Activated CD8-positive, alpha-beta T cell treated with anti-CD3 and anti-CD28 coated beads, Interleukin-2, amount 10 ng/mL, durations not matched to agents 7 days and 5 days (primary cell): ENCODE measurements at places on chromosomes 5 and 9.

GRCh38 chr5:177390363-177391300 is 6.4 kb downstream of the SLC34A1 start:
- DNase-seq = peak; percentile 94

DNA sequence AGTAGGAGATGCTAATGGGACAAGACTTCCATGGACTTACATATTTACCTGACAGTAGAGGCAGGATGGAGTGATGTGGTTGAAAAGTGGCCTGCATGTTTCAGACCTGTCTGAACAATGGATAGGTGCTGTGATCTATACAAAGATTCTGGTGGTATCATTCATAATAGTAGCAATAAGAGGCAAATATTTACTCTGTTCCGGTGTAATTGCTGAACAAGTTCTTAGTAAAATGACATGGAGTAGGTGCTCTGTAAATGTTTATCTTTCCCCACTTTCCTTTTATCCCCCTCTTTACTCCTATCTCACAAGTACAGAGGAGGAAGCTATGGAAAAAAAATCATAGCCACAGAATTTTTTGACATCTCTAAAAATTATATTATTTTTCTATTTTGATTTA is 159.0 kb upstream of the SLC12A2 start:
- DNase-seq = no peak

DNA sequence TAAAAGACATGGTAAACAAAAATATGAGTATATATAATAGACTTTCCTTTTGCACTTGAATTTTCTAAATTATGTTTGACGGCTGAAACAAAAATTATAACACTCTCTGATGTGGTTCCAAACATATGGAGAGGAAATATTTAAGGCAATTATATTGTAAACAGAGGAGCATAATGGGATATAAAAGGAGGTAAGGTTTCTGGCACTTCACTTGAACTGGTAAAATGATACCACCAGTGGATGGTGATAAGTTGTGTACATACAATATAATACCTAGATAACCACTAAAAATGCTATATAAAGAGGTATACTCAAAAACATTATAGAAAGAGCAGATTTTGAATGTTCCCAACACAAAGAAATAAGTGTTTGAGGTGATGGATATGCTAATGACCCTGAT is 192.9 kb upstream of the RAD23B start:
- no peak for DNase-seq

DNA sequence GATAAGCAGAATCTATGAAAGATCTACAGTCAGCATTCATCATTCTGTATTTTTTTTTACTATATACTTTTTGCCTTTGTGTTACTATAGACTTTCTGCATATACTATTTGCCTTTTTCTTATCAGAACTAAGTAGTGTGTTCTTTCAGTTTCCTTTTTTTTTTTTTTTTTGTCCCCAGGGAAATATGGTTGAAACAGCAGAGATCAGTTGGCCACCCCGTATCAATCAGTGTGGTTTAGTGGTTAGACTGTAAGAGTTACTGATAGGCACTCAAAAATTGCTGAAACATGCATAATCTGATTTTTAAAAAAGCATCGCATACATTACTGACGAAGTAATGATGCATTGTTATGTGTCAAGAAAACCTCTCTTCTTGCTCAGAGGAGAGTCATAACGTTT is 990.8 kb upstream of the EDIL3 start:
- no peak for DNase-seq

DNA sequence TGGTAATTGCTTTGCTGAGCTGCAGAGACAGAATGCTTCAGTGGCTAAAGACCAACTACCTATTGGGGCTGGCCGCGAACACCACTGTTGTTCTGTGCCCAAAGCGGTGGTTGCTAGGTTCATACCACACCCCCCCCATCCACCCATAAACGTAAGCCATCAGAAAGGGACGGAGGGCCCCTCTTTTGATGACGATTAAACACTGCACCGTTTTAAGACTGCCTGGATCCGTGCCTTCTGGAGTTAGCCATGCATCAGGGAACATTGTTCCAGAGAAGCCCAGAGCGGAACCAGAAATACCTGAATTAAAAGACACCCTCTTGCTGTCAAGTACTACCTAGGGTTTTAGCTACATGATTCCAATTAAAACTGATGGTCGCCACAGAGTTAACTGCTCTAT is 369.1 kb upstream of the DAP start:
- no peak for DNase-seq

- DNase-seq = no peak
These were observed 180.8 kb downstream of the RASEF start for GRCh38 chr9:82882138-82882537.

DNA sequence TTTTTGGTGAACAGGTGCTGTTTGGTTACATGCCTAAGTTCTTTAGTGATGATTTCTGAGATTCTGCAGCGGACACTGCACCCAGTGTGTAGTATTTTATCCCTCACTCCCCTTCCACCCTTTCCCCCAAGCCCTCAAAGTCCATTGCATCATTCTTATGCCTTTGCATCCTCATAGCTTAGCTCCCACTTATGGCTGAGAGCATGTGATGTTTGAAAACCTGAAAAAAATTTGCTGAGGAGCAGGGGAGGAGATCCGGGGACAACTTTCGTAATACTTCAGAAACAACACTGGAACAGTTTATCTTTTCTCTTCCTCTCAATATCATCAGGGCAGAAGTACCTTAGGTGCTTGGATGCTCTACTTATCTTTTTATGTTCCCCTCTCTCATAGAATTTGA is 226.4 kb downstream of the ADAMTS6 start:
- no peak for DNase-seq

DNA sequence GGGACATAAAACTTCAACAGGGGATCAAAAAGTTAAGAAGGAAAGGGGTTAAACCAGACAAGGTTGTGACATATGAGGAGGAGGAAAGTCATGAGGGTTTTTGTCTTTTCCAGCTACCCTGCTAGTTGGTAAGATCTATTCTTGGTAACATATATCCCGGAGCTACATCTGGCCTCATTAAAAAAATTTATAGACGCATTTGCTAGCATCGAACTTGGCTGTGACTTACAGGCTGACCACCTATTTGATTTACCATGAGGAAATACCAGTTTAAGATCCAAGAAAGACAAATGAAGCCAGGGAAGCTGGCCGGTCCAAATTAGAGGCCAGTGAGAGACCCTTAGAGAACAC is 87.6 kb upstream of the NIPAL4 start:
- no peak for DNase-seq

GRCh38 chr5:83472213-83472507 is 616 bp downstream of the VCAN start:
- no peak for DNase-seq

DNA sequence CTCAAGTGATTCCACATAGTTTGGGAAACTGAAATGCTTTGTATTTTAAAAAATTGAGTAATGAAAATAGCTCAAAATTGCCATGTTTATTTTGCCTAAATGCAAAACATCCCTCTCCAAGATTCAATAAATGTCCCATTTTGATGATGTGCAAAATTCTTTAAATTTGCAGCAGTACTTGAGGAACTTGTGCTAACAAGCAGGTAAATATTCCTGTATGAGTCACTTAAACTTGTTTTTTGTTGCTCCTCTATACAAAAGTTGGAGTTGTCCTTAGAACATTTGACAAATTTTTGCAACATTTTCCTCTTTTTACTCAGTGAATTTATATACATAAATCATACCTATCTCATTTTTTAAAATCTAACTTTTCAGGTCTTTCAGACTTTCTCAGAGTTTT is 280.2 kb downstream of the CDH12 start:
- DNase-seq = no peak

- DNase-seq = peak; percentile 33
These were observed 79.3 kb downstream of the BRINP1 start for GRCh38 chr9:119289740-119290433.

DNA sequence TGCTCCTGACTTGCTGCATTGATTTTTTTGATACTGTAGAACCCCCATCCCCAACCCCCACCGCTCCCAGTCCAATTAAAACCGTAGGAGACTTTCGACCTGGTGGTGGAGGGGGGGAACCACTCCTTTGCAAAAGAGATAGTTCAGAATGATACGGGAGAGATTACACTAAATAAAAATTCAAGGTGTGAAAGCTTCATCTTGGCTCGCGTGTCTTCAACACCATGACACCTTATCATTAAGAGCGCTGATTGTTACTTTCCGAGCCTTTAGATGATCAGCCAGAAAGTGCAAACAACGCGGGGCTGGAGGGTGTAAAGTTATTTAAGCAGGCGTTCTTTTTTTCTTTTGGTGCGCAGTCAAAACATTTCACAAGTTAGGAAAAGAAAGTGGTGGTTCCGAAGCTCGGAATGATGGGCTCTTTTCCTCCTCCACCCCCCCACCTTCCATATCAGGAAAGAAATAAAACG is 1.3 kb upstream of the ZNF462 start:
- no peak for DNase-seq

- DNase-seq = no peak
These were observed 16.6 kb upstream of the TGFBI start for GRCh38 chr5:136012041-136012804.

- DNase-seq = no peak
These were observed 123.6 kb downstream of the MYO10 start for GRCh38 chr5:16812448-16812847.

- DNase-seq = no peak
These were observed 7.3 kb downstream of the DNAJB5 start for GRCh38 chr9:34996905-34997279.

- DNase-seq = peak; percentile 17
These were observed 80.0 kb downstream of the SUSD1 start for GRCh38 chr9:112094948-112095681.

- no peak for DNase-seq
These were observed 367.1 kb downstream of the CSNK1G3 start for GRCh38 chr5:123879071-123879470.

DNA sequence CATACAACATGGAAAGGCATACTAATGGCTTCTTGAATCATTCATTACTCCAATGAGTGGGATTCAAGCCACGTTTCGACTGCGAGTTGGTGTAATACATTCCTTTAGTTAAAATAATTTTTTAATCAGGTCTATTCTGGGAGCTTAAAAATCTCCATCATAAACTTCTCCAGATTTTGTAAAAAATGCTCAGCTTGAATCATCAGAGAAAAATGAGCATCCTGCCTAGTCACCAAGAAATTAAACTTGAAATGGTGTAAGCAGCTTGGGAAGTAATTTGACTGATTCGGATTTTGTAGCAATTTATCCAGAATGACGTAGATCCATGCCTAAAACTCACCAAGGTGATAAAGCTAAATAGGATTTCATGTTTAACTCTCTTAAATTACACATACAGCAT is 165.7 kb downstream of the SLCO4C1 start:
- DNase-seq = no peak

GRCh38 chr9:115540091-115540490 is 422.1 kb upstream of the TNC start:
- no peak for DNase-seq

- DNase-seq = no peak
These were observed 189.6 kb downstream of the HSPA4 start for GRCh38 chr5:133241179-133242092.

- DNase-seq = no peak
These were observed 382.7 kb downstream of the CHSY3 start for GRCh38 chr5:130286971-130287370.

- no peak for DNase-seq
These were observed 343.7 kb downstream of the ENC1 start for GRCh38 chr5:74296685-74297408.

DNA sequence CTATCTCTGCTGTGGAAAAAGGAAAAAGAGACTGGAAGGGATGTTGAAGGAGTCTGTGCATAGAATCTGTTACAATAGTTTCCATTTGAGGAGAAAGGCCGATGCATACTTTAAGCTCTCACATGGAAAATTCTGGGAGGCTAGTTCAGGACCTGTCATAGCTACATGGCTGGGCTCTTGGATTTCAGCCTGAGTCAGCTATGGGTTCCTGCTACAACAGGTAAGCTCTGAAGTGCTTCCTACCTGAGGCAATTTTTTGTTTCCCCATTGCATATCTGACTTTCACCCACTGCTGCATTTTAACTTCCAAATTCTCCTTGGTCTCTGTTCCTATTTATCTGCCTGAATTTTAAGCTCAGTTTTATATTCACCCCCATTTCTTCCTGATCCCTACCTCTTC is 310.7 kb downstream of the RAB3C start:
- no peak for DNase-seq

DNA sequence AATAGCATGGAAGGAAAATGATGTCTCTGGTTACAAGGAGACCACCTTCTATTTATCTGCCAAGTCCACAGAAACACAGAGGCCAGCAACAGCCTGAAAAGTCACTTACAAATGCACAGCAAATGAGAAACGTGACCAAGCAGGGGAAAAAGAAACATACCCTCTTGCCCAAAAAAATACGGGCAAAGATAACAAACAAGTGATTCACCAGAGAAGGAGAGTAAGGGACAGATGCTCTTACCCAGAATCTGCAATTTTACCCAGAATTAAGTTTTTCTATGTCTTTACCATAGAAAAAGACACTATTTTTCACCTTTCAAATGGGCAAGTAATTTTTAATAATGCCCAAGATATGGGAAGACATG is 28.1 kb downstream of the CAMSAP1 start:
- no peak for DNase-seq

DNA sequence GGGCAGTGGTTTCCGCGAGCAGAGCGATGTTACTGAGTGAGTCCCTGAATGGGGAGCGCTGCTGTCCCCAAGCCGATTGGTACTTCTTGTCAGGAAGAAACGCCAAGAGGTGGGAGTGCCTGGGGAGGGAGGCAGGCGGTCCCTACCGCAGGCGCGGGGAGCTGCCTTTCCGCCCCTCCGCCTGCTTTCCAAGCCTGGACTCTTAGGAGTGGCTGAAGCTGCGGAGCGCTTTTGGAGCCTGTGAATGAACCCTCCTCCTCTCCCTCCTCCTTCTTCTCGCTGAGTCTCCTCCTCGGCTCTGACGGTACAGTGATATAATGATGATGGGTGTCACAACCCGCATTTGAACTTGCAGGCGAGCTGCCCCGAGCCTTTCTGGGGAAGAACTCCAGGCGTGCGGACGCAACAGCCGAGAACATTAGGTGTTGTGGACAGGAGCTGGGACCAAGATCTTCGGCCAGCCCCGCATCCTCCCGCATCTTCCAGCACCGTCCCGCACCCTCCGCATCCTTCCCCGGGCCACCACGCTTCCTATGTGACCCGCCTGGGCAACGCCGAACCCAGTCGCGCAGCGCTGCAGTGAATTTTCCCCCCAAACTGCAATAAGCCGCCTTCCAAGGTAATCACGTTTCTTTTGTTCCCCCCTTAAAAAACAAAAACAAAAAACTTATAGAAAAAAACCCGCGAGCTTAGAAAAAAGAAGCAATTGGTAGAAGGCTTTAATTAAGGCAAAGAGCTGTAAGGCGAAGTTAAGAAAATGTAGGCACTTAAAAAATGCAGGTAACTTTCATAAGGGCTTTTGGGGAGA is at the start of gene VCAN:
Gene VCAN, plus strand, starts transcription at position 340 of the 808 bp plus-strand sequence. CDS start 11,775 bp downstream, outside the sequence.
- no peak for DNase-seq
